LNCaP clone FGC (cell line): ENCODE measurements at places on chromosomes 11 and 22.
A peak's percentile ranks its signal among the peaks of the same experiment; 100 is the strongest.

DNA sequence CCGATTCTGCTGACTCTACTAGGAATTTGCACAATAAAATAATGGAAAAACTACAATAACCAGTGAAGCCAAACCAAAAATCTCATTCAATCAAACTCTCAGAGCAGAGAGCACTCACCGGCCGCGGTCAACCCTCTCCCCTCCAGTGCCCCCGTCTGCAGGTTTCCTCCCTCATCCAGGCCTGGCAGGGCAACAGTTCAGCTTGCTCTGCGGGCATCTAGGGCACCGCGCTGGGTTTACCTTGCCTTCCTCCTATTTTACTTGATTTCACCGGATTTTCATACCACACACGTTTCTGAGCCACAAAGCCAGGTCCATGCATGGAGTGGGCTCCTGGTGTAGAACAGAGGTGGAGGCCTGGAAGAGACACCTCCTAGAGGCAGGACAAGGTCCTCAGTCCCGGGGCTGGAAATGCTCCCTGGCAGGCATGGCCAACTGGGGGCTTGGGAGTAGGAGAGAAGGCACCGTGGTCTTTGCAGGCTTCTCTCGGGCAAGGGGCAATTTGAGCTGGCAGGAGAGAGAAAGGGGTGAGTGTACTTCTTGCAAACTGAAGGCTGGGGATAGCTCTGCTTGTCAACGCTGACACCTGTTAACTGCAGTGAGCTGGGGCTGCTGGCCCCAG lies 938.4 kb downstream of the BRD1 start:
- DNase-seq: no peak

DNA sequence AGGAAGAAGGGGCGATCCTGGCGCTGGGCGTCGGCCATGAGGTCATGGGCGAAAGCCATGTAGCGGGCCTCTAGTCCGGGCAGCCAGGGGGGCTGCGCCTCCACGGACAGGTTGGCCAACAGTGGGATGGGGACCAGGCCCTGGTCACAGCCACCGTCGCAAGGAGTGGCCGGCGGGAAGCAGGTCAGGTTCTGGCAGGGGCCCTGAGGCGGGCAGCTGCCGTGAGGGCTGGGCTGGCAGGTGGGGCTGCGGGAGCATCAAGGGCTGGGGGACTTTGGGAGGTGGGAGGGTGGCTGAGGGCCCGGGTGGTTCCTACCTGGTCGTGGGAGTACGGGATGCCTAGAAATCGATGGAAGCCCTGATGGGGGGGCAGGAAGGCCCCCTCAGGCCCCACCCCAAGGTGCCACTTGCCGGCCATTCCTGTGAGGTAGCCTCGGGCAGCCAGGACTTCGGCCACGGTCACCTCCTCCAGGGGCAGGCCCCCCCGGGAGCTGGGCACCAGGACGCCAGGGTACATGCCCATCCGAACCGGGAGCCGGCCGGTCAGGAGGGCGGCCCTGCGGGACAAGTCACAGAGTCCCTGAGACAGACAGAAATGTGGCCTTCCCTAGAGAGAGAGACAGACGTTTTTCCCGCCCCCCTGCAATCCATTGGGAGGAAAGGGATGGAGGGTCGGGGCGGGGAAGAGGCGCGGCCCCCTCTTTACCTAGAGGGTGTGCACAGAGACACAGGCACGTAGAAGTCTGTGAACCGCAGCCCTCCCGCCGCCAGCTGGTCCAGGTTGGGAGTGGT lies 906 bp downstream of the ARSA start:
- DNase-seq: no peak

DNA sequence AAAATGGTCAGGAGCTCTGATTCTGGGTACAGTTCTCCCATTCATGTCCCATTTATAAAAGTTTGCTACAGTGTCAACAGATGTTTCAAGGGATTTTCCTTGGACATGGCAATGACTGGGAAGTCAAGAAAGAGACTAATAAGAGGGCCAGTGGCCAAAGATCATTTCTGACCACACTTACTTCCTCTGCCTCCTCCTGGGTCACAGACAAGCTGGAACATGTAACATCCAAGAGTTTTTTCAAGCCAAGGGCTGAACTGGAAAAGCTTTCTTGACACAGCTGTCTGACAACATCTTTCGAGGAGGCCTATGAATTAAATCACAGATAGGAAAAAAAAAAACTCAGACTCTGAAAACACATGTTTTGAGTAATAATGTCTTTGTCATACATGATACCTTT lies 8.7 kb downstream of the COMMD9 start:
- no peak for DNase-seq

DNA sequence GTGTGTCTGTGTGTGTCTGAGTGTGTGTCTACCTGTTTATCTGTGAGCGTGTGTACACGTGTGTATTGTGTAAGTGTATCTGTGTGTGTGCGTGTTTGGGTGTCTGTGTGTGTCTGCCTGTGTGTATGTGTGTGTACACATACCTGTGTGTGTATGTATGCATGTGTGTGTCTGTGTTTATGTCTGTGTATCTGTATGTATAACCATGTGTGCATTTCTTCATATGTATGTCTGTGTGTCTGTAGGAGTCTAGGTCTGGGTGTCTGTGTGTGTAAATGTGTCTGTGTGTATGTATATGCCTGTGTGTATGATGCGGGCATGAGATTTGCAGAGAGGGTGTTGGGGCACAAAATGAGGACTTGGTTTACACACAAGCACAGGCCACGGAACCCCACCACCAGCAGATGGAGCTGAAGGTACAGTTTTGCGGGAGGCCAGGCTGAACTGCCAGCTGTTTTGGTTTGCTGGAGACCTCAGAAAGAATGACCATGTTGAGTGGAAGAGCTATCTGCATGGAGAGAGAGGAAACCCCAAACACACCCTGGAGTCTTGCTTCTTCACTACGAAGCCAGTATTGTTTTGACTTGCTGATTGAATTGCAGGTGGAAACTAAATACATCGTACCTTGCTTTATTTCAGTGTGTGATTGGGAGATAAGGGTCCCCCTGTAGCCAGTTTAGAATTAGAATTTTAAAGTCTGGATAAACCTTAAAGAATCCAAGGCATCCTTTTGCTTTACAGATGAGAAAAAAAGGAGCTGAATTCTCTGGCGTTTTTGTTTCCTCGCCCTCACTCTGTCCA lies 497.2 kb downstream of the NTM start:
- peak; percentile 38 for DNase-seq

DNA sequence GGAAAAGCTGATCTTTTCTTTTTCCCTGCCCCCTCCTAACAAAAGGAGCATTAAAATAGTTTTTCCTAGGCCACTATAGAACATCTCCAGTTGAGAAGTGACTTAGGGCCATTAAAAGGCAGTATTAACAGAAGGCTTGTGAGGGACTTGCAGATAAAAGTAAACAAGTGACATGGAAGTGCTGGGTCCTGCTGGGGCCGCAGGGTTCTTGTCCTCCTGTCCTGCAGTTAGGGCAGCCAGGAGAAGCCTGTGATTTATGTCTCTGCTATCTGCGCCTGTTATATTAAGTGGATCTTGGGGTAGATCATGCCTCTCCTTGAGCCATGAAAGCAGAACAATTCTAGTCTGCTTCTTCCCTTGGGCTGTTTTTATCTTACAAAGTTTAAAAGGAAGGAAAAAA lies 271.4 kb upstream of the C11orf87 start:
- DNase-seq: no peak
